Stimulated activated CD4-positive, alpha-beta T cell treated with anti-CD3 and anti-CD28 coated beads, Interleukin-2, amount 100 ng/mL, for 24 hours (primary cell): ENCODE measurements at places on chromosomes 6 and 20.

GRCh38 chr6:49524541-49524940, 24.8 kb downstream of the GLYATL3 start:
- no peak for DNase-seq

GRCh38 chr6:147625946-147626345, 117.5 kb downstream of the SAMD5 start:
- no peak for DNase-seq

DNA sequence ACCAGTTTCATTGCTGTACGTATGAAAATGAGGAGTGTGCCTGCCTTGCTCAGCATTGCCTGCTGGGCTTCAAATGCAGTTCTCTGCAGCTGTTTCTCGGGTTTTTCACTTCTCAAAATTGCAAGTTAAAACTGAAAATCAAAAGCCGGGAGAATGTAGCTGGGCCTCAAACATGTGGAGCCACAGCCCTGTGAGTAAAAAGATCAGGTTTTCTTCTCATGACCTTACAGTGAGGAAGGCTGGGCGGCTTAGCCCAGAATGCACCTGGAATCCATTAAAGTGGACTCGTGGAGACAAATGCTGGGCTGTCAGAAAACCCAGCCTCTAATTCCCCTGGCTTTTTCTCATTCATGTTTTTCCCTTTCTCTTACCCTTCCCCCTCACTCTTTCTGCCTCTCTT, 34.4 kb downstream of the DSE start:
- DNase-seq: no peak

GRCh38 chr6:86017236-86017635, 374.6 kb upstream of the SYNCRIP start:
- DNase-seq: no peak

DNA sequence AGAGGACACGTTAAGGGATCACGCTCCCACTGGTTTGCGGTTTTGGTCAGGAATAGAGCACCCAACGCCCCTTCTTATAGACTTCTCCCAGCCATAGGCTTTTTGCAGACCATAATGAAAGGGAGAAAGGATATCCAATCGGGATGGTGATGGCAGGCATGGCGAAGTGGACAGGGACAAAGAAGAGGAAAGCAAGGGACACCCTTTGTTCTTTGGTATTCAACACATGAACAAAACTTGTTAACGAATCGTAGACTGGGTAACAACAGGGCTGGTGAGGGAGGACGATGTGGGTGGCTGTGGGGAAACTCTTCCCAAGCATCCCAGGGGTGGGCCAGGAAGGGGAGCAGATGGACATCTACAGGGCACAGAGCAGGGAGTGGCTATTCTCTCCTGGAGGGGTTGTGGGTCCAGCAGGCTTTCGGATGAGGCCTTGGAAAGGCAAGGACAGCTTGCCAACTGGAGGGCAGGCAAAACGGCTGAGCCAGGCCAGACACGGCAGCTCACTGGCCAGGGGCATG, 1.4 kb upstream of the HSP90AB1 start:
- no peak for DNase-seq

- DNase-seq: no peak
Measured at GRCh38 chr6:158060455-158061360, 79.0 kb downstream of the SYNJ2 start.

- DNase-seq: peak; percentile 87
Measured at GRCh38 chr6:17705778-17706579, 746 bp downstream of the NUP153 start.

DNA sequence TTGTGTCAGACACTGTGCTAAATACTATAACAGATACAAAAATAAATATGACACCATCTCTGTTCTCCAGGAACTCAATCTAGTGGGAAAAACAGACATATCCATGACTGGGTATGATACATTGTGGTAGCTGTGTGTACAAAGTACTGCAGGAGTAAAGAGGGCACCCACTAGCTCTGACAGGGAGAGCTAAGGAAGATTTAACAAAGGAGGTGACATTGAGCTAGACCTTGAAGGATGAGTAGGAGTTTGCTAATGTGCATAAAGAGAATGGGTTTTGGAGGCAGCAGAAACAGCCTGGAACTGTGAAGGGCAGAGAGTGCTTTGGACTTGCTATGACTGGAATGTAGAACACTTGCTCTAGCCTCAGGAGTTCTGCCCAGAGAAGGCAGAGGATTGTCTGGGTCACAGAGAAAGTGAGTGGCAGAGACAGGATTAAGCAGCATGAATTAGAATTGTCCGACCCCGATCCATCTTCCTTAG, 14.4 kb downstream of the MMP24 start:
- DNase-seq: no peak

DNA sequence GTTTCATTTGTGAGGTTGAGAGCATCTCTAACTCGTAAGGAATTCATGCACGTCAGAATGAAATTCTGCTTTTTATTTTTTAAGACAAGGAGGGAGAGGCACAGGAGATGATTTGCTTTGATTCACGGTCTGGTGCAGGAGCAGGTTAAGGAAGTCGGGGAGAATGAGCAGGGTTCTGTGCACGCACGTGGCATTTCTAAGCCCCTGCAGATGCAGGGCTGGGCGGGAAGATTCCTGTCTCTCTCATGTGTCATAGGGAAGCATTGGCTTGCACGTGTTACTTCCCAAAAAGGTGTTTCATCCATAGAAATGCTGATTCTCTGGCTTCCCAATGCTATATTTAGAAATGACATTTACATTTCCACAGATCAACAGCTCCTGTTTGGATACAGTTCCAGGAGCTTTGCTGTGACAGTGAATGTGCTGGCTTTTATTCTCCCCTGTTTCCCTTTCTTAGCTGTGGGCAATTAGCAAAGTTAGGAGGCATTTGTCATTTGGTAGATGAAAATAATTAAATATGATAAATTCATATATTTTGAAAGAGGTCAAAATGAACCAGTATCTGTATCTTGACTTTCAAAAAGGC, 119.7 kb upstream of the ZFP64 start:
- DNase-seq: no peak

- no peak for DNase-seq
Measured at GRCh38 chr6:44831002-44831610, 443.6 kb downstream of the CDC5L start.
